Heart right ventricle (tissue), 16 donors: ENCODE measurements at places on chromosomes 11 and 22. TPM values are rescaled to one million over a fixed set of nuclear protein-coding genes. Genes with fewer than 3 reads are reported as not detected.

DRICH1 gene
- total RNA-seq = not detected

MRGPRX4 gene
- not detected for total RNA-seq

PATE2 gene
- total RNA-seq = not detected

C22orf42 gene
- not detected for total RNA-seq

PTPRCAP gene
- 0.42 TPM for total RNA-seq

OPCML gene
- total RNA-seq = 0.56 TPM

MMP27 gene
- not detected for total RNA-seq

AASDHPPT gene
- total RNA-seq = 34.7 TPM

PATE4 gene
- not detected for total RNA-seq

DNA sequence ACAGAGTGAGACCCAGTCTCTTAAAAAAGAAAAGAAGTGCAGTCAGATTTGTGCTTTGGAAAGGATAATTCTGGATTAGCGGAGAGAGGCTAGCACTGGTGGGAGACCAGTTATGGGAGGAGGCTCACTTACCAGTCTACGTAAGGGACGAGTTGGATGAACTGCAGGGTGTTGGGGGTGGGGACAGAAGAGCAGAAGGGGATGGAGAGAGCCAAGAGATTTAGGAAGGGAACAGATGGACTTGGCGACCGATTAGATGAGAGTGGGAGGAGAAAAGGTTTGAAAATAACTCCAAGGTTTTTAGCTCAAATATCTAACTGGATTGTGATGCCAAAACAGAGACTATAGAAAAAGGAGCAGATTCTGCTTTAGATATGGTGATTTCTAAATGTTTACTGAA lies 81.4 kb downstream of the SFI1 start:
- DNase-seq = no peak

DNA sequence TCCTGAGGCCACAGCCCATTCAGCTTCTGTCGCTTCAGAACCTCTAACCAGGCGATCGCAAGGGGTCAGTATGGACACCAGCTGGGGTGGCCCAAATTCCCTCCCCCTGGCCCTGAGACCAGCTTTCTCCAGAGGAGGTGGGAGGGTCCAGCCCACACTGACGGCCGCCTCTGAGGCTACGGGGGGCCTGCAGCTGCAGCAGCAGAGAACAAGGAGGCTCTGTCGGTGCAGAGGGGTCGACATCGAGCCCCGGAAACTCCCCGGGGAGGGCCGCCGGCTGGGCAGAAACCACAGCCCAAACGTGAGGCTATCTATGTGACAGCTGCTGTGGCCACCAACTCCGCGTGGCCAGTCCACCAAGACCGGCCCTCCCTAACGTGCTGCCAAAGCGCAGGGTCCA lies 40.8 kb downstream of the ELFN2 start:
- no peak for DNase-seq

DNA sequence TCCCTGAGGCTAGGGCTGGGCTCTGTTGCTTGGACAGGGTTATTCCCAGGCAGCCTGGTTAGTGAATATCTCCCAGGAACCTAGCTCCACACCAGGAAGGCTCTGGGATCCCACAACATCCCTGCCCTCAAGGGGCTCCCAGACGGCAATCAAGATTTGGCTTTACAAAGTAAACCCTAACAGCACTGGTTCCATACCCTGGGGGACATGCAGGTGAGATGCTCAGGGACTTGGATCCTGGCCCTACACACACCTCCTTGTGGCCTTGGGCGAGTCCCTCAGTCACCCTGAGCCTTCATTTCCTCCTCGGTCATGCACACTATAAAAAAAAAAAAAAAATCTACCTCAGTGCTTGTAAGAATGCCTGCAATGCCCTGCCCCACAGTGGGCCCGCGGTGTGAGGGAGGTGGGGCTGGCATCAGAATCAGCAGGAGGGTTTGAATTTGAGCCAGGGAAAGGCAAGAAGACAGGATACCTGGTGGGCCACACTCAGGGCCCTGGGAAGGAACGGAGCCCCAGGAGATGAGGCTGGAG lies 86.3 kb downstream of the MORC2 start:
- DNase-seq = no peak

GRCh38 chr11:32172848-32173834 lies 82.3 kb downstream of the RCN1 start:
- peak; percentile 57 for DNase-seq

GRCh38 chr11:114358716-114359115 lies 41.6 kb downstream of the C11orf71 start:
- no peak for DNase-seq

DNA sequence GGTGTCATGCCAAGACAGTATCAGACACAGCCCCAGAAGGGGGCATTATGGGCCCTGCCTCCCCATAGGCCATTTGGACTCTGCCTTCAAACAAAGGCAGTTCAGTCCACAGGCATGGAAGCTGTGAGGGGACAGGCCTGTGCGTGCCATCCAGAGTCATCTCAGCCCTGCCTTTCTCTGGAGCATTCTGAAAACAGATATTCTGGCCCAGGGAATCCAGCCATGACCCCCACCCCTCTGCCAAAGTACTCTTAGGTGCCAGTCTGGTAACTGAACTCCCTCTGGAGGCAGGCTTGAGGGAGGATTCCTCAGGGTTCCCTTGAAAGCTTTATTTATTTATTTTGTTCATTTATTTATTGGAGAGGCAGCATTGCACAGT lies 14.6 kb downstream of the IL10RA start:
- no peak for DNase-seq

GRCh38 chr22:22386602-22387385 lies 121.7 kb downstream of the ZNF280B start:
- DNase-seq = no peak

- no peak for DNase-seq
Observed at GRCh38 chr11:103043826-103044678, 47.9 kb downstream of the DCUN1D5 start.

- DNase-seq = no peak
Observed at GRCh38 chr11:86099874-86100273, 31.0 kb upstream of the PICALM start.

GRCh38 chr11:6594142-6594768 lies 9.2 kb downstream of the RRP8 start:
- no peak for DNase-seq

DNA sequence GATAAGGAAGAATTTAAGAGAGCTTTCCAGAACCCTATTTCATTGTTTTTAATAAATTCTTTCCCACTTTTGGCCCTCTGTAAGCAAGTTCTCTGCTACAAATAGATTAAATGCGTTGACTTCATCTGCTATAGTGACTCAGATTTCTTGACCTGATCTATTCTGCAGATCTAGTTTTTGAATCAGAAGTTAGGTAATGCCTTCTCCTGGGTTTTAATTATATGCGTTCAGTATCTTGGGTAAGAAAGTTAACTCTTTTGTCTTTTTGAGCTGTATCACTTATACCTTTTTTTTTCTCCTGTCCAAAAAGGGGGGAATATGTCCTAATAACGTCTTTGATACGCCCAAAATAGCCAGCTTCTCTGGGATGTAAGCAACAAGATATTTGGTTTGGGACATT lies 2.4 kb upstream of the HEPHL1 start:
- no peak for DNase-seq

DNA sequence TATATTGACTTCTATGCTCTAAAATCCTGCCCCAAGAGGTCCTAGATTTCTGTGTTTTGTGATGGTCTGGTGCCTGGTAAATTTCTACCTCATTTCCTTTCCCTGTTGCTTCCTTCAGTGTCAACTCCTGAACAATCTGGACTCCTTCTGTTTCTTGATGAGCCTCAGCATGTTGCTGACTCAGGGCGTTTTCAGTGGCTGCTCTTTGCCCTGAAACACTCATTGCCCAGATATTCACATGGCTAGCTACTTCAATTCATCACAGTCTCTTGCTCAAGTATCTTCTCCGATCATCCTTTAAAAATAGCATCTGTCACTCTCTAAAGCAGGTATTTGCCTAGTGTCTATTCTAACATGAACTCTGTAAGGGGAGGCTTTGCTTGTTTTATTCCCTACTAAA lies 526.3 kb upstream of the RAG2 start:
- no peak for DNase-seq

GRCh38 chr11:132578580-132578979 lies 953.7 kb downstream of the OPCML start:
- DNase-seq = no peak

DNA sequence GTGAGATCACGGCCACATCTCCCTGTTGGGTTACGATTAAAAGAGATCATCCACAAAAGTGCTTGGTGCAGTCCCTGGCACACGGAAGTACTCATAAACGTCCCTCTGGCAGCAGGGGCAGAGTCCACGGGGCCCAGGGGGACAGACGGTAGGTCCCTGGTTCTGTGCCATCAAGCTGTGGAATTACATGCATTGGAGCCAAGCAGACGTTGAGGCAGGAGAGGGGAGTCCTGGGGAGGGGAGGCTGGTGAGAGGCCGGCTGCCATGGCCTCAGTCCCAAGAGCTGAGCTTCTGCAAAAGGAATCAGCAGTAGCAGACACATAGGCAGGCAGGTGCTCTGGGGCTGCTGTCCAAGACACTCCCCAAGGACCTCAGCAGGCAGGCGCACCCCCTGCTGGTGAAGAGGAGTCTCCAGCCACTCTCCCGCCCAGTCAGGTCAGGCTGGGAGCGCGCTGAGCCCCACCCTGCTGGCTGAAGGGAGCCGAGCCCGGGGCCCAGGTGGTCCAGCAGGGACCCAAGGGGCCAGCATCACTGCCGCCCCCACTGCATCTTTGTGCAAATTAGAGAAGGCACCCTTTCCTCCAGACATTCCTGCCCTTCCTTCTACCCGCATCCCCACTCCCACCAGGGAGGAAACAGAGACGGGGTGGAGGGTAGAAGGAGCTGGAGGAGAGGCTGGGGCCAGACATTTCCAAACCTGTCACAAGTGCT lies 7.6 kb upstream of the KCTD17 start:
- peak; percentile 63 for DNase-seq

DNA sequence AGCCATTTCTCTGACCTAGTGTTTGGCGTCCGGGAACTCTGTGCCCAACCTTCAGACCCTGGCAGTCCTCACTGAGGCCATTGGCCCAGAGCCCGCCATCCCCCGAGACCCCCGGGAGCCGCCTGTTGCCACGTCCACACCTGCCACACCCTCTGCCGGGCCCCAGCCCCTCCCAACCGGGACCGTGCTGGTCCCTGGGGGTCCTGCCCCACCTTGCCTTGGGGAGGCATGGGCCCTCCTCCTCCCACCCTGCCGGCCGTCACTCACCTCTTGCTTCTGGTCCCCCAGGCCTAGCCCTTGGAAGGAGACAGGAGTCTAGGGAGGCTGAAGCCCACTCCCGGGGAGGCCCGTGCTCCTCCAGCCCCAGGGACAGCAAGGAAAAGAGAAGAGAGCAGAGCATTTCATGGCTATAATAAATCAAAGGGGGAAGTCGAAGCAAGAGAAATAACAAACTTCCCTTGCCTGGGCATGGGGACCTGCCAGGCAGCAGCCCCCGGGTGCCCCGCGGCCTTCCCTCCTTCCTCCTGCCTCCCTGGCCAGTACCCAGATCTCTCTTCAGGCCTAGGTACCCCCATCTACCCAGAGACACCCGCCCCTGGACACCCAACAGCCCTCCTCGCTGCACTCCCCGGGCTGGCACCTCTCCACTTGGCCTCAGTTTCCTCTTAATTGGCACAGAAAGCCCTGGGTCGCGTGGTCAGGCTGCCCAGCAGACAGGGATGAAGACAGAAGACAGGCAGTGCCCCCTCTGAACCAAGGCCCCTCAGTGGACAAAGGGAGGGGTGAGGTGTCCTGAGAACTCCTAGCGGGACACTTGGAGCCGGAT lies 13.0 kb upstream of the SLC39A13 start:
- DNase-seq = no peak

- DNase-seq = no peak
Observed at GRCh38 chr11:117973503-117973860, 12.7 kb upstream of the IL10RA start.

GRCh38 chr11:58980159-58980843 lies 41.0 kb downstream of the GLYATL1 start:
- DNase-seq = no peak

- no peak for DNase-seq
Observed at GRCh38 chr22:27242917-27243589, 558.5 kb downstream of the MN1 start.

- no peak for DNase-seq
Observed at GRCh38 chr11:12410006-12410728, 32.8 kb downstream of the PARVA start.

GRCh38 chr11:77020734-77021133 lies 13.5 kb upstream of the B3GNT6 start:
- no peak for DNase-seq

- no peak for DNase-seq
Observed at GRCh38 chr22:26251869-26252268, 82.6 kb downstream of the SEZ6L start.

- no peak for DNase-seq
Observed at GRCh38 chr22:21778705-21779363, 43.2 kb upstream of the YPEL1 start.

DNA sequence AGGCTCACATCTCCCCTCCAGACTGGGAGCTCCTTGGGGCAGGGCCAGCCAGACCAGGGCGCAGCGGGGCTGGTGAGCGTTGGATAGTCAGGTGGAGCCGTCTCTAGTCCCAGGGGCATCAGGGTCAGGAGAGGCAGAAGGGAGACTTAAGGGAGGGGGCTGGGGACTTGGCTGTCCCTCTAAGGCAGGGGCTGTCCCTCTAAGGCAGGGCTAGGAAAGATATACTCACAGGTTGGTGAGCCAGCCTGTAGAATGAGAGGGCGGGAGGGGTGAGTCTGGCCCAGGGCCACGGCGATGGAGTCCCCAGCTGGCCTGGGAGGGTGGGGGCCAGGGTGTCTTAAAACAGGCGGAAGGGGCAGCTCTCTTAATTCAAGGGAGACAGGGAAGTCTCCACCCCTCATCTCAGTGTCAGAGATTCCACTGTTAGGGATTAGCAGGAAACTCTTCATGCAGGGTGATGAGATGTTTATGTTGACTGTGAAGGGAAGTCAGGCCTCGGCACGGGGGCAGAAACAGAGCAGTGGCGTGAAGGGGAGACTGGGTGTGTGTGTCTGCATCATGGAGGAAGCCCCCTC lies 11.3 kb downstream of the P2RY2 start:
- DNase-seq = peak; percentile 51

DNA sequence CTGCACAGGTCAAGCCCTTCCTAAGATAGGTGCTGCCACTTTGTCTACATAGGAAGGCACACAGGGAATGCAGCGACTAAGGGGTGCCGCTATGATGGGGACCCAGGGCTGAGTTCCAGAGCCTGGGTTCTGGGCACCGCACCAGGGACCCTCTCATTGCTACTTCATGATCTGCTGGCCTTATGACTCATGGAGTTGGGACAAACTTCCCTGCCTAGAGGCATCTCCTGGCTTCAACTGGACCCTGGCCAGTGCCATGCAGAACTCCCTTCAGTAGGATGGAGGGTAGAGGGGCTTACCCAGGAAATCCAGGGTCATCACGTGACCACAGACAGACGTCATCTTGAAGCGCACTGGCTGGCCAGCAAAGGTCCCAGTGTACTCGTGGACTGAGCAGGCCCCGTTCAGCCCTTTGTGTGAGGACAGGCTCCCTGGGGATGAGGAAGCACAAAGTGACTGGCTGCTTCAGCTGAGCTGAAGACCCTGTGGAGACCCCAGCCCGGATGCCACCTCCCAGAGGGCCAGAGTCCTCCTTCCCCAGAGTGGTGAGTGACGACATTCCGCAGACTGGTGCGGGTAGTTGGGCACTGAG lies 8.4 kb downstream of the TOP3B start:
- no peak for DNase-seq

- DNase-seq = peak; percentile 61
Observed at GRCh38 chr22:42769574-42770447, 49.1 kb upstream of the A4GALT start.
